Smooth muscle cell of the pulmonary artery (primary cell): ENCODE measurements at places on chromosomes 4 and X. TPM values are rescaled to one million over a fixed set of nuclear protein-coding genes. Genes with fewer than 3 reads are reported as not detected.

Gene OTOP1
- total RNA-seq, result not detected in 2 replicates

Gene TEX13D
- not detected in 2 replicates for total RNA-seq

Gene ADH1C
- 0.07 and 0.23 TPM in 2 replicates for total RNA-seq

Gene TECRL
- not detected in 2 replicates for total RNA-seq

Gene ZNF157
- total RNA-seq, result 0.03 and 0.26 TPM in 2 replicates

Gene STK32B
- total RNA-seq, result 0.69 and 3.2 TPM in 2 replicates

Gene PNMA3
- total RNA-seq, result 0.13 and 0.17 TPM in 2 replicates
